ENCODE measurements at places on chromosomes 2 and 18.

GRCh38 chr2:62042944-62043343 lies 137.5 kb downstream of the COMMD1 start:
- DNase-seq = no peak

DNA sequence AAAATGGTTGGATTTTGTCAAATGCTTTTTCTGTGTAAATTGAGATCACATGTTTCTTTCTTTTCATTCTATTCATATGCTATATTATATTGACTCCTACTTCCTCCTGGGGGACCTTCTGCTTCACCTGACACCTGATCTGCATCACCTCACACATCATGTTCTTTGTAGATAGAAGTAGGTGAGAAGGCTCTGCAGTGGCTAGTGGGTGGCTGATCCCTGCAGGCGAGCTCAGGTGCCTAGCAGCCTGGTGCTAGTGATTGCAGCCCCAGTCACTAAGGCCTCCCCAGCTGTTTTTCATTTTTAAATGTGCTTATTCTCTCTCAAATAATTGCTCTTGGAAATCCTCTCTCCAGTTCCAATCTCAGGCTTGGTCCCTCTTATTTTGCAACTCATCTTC lies 33.6 kb downstream of the MC4R start:
- DNase-seq = no peak

DNA sequence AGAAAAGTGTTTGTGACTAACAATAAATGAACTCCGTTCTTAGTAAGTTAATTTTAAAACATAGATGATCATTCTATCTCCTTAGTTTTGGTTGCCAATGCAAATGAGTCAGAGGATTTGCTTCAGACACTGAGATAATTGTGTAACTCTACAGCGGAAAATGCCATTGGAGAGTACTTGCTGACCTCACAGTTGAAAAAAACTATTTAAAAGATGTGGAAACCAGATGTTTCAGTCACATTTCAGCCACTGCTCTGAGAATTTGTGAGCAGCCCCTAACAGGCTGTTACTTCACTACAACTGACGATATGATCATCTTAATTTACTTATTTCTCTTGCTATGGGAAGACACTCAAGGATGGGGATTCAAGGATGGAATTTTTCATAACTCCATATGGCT lies at the start of gene TNFAIP6:
Gene TNFAIP6, plus strand, starts transcription at position 234 of the 400 bp plus-strand sequence. Its CDS starts 75 bp downstream, at position 309.
- no peak for DNase-seq

DNA sequence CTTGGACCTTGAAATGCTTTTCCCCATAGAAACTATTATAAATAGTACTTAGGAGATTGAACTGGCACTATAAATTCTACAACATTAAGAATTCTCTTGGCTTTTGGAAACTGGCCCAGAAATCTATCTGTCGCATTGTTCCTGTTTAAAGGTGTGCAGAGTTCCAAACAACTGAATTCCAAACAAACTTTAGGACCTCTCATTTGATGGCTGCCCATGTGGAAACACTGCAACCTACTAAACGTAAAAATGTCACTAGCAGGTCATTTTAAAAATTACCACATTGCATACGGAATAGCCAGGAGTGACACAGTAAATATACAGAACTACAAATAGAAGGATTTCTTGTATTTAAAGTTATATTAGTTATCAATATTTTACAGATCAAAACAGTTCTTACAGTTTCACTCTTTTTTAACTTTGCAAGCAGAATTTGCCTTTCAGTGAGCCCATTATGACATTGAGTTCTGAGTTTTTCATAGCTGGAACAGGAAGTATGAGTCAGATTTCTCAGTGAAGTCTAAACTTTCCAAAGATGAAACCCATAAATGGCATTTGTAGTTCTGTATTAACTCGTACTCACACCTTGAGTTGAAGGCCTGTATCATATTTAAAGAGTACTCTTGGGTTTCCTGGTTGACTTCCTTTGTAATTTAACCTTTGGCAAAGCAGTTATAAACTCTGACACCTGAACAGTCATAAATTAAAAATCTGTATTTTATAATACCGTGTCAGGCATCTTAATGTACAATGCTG lies 142.3 kb upstream of the BOD1L2 start:
- peak; percentile 16 for DNase-seq

GRCh38 chr2:61288070-61288841 lies 126.3 kb downstream of the C2orf74 start:
- DNase-seq = no peak

DNA sequence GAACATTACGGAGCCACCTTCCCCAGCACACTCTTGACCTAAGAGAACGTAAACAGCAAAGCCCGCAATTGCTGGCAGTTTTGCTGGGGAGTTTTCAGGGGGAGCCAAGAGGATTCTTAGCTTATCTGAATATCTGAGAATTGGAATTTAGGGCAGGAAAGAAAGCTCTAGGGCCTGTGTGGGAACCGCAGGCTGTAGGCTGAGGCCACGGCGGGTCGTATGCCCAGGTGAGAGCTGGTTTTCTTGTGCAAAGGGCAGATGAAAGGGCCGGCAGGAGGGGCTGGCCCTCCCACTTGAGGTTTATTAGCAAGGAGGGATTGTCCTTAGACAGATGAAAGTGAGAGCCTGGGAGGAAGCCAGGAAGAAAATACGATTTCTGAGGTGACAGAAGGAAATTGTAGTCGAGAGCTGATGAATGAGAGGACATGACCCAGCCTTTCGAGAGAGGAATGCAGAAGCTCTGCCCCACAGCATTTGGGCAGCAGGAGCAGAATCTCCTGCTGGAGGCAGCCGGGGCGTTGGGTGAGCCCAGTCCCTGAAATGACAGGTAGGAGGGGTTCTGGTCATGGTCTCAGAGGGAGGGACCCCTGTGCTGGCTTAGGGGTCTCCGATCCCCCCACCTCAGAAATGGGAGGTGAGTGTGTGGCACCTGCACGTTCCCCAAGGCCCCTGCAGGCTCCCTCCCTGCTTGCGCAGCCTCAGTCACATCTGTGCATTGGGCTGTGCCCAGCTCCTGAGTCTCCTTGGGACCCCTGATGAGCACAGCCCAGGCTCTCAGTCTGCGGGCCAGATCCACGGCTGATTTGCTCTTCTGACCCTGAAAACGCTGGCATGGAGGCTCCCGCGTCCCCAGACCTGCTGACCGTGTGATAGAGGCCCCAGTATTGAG lies 61.1 kb downstream of the CABLES1 start:
- DNase-seq = no peak

- no peak for DNase-seq
Observed at GRCh38 chr2:157158111-157158510, 99.4 kb upstream of the GALNT5 start.

DNA sequence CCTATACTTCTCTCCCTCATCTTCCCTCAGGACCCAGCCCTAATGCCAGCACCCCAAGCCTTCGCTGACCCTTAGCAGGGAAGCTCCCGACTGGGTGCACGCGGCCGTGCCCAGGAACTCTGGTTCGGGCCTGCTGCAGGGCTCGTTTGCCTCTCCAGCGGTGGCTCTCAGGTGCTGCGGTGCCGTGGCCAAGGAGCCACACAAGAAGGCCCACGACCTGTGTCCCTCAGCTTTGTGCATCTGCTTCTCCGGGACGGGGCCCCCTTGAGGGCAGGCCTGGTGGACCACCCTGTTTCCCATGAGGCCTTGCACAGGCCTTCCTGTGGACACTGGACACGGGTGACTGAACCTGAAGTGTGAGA lies 17.7 kb downstream of the BOK start:
- DNase-seq = no peak

DNA sequence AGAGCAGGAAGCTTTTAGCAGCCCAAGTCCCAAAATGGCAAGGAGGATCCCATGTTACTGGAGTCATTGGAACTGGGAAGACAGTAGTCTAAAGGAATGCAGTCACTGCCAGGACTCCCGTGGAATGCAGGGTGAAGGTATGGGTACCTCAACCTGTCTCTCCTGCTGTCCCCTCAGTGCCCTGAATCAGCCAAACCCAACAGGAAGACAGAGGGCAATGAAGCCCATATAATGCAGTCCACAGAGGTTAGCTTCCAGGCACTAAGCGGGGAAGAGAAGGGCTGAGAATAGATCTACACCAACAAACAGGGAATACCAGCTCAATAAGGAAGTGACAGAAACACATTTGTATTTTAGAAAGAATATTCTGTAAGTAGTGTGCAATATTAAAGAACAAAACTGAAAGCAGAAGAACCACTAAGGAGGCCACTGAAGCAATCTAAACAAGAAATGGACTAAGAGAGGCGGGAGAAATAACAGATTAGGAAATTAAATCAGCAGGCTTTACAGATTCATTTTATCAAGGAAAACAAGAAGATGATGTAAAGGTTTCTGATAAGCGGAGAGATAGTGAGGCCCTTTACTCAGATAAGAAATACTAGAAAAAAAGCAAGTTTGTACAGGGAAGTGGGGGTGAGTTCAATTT lies 8.3 kb downstream of the NEMP2 start:
- DNase-seq = no peak

GRCh38 chr18:78558948-78559347 lies 420.7 kb upstream of the SALL3 start:
- no peak for DNase-seq

DNA sequence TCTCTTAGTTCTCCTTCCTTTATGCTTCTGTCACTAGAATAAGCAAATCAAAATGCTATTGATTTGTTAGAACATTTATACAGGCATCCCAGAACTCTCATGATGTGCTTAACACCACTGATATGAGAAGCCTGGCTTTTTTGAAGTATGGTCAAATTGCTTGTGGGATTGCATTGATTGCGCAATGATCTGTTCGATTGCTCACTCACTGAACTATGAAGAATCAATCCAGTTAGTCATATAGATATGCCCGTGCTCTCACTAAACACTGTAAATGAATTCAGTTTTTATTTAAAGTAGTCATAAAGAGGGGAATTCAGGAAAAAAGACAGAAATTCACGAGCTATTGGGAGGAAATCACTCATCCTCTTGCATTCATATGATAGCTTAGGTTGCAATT lies 1237.8 kb downstream of the SUCLG1 start:
- no peak for DNase-seq

DNA sequence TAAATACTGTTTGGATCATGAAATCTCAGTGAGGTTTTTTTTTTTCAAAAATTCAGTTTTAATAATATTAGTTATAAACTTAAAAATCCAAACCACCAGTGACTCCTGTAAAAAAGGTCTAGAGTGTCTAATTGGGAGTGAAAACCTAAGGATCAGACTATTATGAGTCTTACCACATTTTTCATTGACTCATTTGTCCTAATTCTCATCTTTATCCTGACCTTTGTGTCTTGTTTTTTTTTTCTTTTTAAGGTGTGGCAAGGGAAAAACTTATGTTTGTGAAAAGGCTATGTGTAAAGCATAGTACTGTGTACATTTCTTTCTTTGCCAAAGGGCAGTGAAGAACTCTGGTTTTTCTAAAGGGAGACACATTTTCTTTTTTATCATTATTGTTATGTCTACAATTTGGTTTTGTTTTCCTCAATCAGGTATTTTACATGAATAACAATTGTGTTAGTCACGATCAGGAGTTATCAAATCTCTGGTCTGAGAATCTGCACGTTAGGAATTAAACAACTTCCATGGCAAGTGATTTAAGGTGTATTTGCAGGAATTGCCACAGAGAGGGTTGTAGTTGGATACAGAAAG lies 52.6 kb downstream of the RHBDD1 start:
- no peak for DNase-seq

DNA sequence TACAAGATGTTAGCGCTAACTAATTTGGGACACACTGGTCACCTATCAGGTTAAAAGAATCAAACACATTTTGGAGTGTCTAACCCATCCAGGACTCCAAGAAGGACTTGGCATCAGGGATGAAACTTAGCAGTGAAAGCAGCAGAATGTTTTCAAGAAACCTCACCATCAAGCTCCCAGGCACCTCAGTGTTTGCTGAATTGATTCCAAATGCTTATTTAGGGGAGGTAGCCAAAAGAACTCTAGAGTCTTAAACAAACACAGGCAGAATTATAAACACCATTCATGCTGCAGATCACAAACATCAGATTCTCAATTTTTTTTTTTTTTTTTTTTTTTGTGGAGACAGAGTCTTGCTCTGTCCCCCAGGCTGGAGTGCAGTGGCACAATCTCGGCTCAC lies 122.8 kb upstream of the UXS1 start:
- no peak for DNase-seq

DNA sequence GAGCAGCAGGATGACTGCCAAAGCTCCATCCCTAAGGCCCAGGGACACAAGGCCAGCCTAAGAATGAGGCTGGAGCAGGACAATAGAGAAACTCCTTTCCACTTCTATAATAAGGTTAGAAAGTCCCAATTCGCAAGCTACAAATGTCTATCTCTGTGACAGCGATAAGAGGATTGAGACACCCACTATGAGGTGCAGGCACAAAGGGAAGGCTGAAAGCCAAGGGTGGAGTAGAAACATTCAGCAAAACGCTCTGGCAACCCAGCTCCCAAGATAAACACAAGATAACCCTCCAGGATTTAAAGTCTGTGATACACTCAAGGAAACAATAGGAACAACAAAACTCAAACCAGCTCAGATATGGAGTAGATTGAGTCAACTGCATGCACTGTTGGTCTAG lies 418.0 kb upstream of the UBE2E3 start:
- no peak for DNase-seq

DNA sequence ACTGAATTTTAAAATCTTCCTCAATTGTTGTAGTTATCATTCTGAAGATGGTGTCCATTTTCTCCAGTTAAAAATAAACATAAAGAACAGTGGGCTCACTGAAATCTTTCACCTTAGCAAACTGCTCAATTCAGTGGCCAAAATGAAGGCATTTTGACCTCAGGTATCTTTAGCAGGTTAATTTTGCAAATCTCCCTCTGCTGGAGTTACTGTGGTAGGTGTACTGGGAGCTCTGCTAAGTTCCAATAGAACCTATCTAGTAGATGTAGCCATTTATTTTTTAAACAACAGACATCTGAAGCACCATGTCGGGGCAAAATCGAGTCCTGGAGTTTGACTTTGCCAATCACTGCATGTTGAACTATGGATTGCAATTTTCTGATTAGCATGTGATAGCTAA lies 177.1 kb downstream of the IRS1 start:
- no peak for DNase-seq

DNA sequence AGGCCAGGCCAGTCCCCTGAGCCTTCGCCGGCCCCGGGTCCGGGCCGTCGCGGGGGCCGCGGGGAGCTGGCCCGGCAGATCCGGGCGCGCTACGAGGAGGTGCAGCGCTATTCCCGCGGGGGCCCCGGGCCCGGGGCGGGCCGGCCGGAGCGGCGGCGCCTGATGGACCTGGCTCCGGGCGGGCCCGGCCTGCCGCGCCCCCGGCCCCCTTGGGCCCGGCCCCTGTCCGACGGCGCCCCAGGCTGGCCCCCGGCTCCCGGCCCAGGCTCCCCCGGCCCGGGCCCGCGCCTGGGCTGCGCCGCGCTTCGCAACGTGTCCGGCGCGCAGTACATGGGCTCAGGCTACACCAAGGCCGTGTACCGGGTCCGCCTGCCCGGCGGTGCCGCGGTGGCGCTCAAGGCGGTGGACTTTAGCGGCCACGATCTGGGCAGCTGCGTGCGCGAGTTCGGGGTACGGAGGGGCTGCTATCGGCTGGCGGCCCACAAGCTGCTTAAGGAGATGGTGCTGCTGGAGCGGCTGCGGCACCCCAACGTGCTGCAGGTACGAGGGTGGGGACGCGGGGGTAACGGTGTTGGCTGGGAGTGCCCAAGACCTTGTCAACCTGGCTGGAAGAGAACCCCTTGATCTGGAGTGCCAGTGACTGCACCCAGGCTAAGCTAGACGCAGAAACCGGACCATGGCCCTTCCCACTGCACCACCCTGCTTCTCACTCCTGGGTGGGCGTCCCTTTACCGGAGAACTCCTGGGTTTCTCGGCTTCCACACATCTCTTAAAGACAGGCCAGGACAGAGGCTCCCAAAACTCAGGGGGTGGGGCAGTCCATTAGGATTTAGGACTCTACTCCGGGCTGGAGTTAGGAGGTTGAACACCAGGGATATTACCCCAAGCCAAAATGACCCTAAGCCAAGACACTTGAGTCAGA lies 739 bp downstream of the PKDCC start:
- peak; percentile 9 for DNase-seq

- DNase-seq = peak; percentile 53
Observed at GRCh38 chr18:63073481-63073880, 246.1 kb downstream of the BCL2 start.
